Effector memory CD8-positive, alpha-beta T cell (primary cell): ENCODE measurements at places on chromosomes 7 and 10.

DNA sequence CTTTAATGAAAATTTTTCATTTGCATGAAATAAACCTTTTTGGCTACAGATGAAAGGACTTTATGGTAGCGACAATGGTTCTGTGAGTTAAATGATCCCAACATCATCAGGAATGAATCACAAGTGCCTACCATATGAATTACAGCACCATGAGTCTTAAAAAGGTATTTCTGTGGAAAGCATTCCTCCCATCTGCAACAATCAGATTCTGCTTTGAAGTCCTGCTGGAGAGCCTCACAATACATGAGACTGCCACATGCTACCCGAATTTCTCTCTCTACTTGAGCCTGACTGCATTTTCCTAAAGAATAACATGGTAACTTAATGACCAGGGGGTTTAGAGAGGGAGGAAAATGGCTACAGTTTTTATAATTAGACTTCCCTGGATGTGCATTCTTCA, 190.3 kb downstream of the TWIST1 start:
- no peak for DNase-seq

DNA sequence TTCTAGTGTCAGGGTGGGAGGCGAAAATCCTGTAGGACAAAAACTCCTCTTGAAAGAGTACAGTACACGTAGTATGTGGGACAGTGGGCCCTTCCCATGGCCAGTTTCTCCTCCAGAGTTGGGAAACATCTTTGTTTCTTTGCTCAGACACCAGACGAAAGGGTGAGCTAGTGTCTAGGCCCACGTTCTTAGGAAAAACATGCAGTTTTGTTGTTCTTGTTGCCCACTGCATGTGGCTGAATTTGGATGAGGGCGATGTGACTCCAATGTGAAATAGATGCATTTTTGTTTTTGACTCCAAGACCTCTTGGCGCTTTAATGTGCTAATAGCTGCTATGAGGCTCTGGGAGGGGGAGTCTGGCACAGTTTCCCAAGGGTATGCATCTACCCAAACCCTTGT, 100.8 kb downstream of the ATXN7L1 start:
- no peak for DNase-seq

DNA sequence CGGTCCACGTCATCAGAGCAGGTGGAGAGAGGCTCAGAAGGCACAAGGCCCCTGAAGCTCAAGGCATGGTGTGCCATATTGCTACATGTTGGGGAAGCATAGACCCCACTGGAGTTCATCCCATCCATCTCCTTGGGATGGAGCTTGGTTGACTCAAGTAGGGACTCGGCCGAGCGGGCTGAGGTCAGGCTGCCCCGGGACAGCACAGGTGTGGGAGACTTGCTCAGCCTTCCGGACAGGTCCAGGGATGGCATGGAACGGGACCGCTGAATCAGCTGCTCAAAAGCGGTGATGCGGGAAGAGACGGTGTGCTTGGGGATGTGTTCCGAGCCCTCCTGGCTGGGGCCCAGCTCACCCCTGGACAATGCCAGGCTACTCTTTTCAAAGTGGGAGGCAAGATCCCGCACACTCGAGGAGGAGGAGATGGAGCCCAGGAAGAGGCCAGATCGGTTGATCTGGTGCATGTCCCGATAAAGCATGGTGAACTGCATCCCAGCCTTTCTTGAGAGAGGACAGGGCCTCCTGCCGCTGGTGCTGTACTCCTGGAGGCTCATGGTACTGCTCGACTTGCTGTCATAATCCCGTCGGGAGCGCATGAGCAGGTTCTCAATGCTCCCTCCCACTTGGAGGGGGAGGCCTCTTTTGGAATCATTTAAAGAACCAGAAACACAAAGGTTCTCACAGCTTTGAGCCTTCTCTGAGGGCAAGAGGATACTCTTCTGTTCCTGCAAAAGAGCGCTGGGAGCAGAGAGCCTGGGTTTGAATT, 65.6 kb upstream of the PDLIM1 start:
- DNase-seq, result no peak

DNA sequence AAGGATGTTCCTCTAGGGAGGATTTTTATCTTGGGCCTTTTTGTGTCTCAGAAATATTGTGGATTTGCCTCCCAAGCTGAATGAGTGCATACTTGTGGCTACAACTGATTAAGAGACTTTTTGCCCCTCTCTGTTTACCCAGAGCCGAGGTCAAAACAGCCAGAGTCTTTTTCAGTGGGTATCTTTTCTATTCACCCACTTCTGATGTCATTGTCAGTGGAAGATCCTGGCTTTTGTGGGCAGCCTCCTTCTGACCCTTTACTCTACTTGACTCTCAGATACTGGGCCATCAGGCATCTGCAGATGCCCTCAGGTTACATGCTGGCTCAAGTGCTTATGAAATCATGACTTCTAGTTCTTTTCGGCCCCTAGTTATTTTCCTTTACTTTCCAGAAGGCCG, 19.6 kb upstream of the PIP4K2A start:
- DNase-seq, result no peak

GRCh38 chr7:38465956-38466355, 165.2 kb downstream of the AMPH start:
- DNase-seq, result no peak

GRCh38 chr7:98249106-98249505, 2.9 kb downstream of the TECPR1 start:
- no peak for DNase-seq

DNA sequence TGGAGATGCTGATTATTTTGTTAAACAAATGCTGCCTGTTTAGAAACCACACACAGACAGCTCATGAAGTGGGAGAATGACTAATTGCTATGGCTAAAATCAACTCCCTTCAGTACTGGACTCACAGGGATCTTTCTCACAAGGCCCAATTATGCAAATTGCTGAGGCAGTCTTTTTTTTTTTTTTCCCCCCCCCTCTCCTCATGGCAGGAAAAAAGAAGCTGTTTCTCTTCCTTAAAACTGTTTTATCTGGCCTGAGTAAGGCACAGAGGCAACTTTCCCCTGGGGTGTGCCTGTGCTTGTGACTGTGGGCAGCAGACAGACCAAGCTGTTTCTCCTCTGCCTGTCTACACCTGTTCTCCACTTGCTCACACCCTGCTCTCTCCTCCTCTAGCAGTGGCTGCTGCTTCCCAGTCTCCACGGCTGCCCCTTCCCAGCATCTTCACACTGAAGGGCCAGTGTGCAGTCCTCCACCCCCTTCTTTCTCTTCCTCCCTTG, 65.4 kb upstream of the STEAP1B start:
- DNase-seq, result no peak

DNA sequence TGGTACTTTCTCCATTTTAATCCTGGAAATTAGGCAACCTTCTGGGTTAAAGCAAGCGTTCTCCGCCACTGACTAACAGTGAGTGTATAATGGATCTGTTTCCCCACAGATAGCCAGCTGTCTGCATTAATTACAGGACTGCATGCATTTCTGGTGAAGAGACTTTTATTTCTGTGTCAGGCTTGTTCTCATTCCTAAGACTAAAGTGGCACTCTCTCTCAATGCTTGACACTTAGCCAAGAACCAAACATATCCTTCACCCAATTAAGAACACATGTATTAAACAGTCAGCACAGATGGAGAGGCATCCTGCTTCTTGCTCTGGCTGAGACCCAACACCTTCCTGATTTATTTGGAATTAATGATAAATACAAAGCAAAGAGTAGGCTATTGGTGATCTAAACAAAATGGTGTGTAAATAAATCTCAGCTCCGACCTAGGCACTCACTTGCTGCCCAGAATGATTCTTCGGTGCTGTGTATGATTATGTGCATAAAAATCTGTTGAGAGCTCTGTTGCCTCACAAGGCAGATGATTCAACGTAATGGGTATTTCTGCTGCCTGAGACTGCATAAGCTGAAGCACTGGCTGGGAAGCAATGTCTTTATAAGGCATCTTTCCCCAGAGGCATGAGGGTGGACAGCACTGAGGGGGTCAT, 16.8 kb downstream of the CALU start:
- no peak for DNase-seq

DNA sequence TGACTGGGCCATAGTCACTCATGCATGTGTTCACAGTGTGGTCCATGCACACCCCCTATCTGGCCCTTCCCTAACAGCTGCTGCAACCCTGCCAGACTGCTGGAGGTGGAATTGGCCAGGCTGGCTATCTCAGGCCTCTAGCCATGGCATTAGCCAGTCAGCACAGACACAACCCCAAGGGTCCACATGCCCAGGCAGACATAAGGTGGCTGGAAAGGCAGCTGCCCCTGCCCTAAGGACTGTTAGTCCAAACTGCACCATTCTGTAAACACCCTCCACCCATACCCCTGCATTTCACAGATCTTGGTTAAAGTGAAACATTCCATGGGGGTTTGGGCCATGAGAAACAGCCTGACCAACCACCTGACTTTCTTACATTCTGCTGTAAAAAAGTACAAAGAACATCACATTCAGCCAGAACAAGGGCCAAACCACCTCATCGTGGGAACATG, 137.4 kb upstream of the KCNMA1 start:
- no peak for DNase-seq

DNA sequence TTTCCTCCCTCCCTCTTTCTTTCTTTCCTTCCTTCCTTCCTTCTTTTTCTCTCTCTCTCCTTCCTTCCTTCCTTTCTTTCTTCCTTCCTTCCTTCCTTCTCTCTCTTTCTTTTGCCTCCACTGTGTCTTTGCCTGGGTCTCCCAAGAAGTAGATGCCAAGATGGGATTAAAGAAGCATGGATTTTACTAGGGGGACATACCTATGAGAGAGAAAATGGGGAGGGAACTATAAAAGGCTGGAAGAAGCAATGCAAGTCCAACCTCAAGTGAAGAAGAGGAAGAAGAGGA, 33.3 kb upstream of the CRTAC1 start:
- no peak for DNase-seq

DNA sequence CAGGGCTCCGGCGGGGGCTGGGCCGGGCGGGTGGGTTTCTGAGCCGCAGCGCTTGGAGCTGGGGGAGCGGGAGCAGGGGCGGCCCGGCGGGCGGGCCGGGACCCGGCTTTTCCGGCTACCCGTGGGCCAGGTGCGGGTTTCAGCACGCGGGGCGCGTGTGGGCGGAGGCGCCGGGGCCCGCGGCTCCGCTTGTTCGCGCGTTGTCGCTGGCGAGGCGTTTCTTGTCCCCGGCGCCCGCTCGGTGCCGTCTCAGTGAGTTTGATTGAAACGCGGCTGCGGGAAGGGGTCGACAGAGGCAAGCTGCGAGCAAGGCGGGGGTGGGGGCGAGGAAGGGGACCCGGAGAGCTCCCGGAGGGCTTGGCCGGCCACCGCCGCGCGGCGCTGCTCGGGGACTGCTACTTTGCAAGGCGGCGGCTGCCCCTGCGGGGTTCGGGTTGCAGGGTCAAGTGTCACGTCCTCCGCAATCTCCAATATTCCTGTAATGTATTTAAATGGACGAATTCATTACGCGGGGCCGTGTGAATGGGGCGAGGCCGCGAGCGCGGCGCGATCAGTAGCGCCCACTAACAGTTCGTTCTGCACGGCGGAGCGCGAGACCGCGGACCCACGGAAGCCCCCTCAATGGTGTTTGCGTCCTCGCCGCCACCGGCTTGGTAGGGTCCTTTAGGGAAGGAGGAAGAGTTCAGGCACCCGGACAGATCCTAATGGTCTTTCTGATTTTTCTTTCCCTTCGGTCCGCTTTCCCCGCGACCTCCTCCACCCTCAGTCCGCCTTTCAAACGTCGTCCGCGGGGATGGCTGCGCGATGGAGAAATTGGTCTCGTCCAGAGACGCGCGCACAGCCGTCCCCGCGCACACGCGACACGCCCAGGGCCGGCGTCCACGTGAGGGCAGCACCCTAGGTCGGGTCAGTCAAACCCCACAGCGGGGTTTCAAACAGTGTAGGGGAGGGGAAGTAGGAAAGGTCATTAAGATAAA, 76.9 kb downstream of the INSIG1 start:
- no peak for DNase-seq

DNA sequence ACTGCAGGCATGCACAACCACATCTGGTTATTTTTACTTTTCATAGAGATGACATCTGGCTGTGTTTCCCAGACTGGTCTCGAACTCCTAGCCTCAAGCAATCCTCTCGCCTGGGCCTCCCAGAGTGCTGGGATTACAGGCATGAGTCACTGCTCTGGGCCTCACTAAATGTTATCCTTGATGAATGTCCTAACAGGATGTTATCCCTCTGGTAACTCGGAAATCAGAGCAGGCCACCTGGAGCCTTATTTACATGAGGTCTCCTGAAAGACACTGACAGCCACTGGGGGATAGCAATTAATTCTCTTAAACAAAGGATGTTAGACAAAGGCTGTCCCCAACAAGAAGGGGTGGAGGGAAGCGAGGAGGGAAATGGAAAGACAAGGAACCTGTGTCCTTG, 4.5 kb upstream of the ZNF438 start:
- DNase-seq, result no peak
